Mammary epithelial cell (primary cell): ENCODE measurements at places on chromosomes 1 and 21. TPM values are rescaled to one million over a fixed set of nuclear protein-coding genes. Genes with fewer than 3 reads are reported as not detected.

DNA sequence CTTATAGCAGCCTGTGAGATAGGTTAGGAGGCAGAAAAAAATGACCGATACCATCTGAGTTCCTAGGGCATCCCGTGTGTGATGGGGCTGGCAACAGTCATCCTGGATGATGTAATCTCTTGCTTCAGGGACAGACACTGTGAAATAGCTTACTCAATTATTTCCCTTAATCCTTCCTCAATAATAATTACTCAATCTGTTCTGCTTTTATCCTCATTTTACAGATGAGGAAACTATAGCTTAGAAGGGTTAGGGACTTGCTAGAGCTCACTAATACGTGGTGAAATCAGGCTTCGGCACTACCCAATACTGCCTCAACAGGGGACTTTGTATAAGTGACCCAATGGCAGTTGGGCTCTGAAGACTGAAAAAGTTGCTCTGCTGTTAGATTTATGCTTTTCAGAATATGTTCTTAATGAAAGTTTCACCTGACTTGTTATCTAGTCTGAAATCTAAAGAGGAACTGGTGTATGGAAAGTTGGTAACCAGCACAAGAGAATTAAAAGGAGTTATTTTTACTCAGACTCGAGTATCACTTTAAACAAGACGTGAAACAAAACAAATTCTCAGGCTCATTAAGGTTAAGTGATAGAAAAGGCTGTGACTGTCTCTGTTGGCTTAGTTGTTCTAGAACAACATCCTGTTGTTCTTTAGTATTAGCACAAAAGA, 14.4 kb downstream of the CD55 start:
- DNase-seq, result peak; percentile 63

- DNase-seq, result peak; percentile 14
Measured at GRCh38 chr1:183676586-183677189, 23.6 kb upstream of the APOBEC4 start.

- DNase-seq, result peak; percentile 12
Measured at GRCh38 chr21:35050348-35051286, 1.5 kb upstream of the RUNX1 start.

DNA sequence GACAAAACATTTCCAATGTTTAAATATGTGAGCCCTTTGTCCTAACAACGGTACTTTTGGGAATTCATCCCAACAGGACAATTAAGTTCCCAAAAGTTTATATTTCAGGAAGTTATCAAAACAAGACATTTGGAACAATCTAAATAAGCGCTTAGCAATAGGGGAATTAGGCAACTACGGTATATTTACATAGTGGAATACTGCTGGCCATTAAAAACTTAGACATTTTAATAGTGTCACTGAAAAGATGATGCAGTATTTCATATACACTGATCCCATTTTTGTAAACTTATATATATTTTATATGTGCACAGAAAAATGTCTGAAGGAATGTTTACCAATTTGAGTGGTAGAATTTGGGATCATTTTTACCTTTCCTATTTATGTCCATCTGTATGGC, 20.8 kb downstream of the UBR4 start:
- no peak for DNase-seq

DNA sequence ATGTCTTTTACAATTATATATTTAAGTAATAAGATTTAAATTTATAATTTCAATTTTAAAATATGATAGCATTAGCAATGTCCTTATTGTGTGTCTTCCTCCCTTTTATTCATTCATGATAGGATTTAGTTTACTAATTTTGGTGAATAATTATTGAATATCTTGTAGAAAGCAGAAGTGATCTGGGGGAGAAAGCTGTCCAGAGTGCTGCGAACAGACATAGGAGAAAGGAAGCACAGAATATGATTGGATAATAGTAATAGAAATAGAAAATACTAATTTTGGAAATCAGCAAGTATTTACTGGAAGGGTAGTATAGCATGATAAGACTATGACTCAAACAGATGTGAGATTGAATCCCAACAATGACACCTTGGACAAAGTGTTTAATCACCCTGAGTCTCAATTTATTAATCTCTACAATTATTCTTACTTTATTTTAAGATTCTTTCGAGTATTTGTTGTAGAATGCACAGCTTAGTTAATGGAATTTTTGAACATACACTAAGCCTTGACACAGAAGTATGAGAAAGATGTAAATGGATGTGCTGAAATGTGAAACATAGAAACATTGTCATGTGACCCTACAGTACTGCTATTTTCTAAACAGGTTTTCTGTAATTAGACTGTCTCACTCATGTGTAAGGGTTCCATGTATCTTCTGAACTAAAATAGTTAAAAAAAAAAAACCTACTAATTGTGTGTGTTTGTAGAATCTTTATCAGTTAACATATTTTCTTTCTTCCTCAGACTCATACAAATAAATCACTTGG, 7.9 kb downstream of the SH3GLB1 start:
- no peak for DNase-seq

DNA sequence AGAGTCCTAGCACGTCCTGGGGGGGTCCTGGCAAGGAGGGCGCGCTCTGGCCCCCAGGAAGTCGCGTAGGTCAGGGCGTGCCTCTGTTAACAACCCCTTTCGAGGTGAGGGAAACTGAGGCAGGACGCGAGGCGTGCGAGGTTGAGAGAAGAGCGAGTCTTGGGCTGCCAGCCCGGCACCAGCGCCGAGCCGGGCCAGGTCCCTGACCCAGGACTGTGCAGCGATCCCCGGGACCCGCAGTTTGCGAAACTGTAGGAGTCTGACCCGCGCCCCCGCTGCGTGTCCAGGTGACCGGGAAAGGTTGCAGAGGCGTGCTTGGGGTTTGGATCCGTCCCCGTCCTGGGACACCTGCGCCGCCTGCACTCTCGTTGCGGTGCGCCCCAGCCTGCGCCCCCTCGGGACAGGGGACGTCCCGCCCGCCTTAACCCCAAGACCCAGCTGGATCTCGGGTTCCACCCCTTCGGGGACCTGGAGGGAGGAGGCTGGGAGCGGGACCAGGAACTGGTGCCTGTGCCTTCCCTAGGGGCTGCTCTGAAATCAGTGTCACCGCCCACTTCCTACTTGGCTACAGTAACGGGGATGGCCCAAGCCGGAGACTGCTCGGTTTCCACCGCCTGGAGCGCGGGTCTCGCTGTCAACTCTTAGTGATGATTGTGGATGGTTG, 493 bp downstream of the DISC1 start:
- DNase-seq, result no peak

- peak; percentile 87 for DNase-seq
Measured at GRCh38 chr1:231171623-231172197, 9.9 kb downstream of the TRIM67 start.

DNA sequence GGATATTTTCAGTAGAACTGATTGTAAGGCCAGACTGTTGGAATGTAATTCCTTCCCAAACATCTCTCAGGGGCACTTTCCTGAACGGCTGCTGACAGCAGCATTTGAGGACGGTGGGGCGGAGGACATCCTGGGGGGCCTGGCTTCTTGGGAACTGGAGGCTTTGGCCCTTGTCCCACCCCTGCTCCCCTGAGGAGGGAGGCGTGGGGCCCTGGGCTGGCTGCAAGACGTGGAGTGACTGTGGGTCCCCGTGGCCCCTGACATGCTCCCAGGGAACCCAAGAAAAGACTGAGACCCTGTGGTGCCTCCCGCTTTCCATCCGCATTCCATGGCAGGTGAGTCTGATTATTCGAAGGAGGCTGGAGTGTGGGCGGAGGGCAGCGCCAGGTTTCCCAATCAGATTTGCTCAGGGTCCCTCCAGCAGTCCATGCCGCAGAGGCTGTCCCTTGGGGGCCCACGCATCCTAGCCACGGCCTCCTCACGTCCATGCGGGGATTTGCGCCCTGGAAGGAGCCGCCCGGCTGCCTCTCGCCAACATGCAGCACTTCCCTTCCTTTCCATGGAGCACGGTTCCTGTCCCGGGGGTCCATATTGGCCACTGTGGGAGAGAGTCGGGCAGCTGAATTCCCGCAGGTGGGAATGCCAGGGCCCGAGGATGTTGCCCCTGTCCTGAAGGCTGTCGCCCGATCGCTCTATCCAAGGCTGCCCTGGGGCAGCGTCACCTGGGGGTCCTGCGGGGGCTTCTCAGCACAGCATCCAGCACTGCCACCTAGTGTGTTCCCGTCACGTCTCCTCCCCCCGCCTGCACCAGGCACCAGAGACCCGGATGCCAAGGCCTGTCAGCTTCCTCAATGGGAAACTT, 69.0 kb downstream of the FAAP20 start:
- no peak for DNase-seq

DNA sequence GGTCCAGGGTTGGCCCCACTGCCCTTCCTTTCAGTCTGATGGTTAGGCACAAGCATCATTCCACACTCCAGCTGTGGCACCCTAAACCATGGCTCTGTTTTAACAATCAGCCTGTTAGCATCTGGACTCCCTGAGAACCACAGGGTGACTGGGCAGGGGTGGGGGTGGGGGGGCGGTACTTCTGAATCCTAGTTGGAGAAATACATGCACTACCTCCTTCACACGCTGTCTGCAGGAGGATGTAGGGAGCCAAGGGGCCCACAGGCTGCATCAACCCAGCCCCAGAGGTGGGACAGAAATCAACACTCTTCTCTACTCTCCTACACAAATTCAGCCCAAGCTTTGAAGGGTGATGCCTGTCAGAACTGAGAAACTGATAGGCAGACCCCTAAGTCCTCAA, 23.8 kb downstream of the DDX20 start:
- DNase-seq, result no peak

DNA sequence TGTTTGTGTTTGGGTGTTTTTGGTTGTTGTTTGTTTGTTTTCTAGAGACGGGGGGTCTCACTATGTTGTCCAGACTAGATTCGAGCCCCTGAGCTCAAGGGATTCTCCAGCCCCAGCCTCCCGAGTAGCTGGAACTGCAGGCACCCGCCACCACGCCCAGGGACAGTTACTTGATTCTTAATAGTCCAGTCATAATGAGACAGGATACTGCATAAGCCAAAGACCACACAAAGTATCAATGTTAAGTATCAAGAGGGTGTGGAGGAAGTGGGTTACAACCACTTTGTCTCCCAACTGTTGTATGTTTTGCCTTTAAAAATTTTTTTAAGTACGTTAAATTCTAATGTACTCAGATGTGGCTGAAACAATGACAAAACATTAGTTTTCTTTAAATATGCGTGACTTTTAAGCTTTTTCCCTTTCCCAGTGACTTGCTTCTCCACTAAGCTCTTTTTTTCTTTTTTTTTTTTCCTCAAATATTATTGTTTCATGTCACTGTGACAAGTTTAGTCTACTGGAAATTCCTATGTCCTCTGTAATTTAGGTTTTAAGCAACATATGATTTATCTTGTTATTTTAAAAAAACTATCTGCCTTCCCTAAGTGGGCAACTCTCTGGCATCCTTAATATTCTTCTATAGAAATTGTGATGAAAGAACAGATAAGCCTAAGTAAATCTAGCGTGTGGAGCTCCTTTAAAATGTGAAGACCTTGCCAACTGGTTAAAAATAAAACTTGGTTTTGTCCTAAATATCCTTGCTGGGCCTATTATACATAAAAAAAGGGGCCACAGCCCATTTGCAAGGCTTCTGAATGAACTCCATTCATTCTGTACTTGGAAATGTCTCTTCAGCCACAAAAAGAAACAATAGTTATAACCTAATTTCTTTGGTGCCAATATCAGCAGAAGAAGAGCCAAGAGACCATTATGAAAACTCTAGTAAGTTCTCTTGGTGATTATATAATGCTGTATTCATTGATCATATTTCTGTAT, 56.2 kb upstream of the DPH5 start:
- no peak for DNase-seq

DNA sequence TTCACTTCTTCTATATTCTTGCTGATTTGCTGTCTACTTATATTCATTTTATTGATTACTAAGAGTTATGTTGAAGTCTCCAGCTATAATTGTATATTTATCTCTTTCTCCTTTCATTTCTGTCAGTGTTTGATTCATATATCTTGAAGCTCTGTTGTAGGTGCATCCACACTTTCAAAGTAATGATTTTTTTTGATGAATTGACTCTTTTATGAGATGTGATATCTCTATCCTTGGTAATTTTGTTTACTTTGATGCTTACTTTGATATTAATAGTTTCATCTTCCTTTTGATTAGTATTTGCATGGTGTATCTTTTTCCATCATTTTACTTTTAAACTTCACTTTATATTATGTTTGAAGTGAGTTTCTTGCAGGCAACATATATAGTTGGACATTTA, 110.8 kb downstream of the XPR1 start:
- DNase-seq, result no peak

DNA sequence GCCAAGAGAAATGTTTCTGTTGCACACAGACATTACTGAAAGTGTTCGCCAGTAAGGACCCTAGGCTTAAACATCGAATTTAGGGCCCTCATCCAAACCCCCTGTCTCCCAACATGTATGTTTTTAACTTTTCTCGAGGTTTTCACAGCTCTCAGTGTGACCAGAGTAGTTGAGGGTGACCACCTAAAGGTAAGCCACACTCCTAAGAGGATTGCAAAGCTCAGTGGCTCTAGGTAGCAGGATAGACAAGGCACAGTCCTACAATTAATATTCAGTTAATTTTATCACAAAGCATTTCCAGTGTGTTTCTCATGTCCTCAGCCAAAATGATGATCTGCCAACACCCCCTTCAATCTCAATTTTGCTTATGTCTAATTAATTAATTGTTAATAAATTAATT, 695 bp upstream of the ALG14 start:
- no peak for DNase-seq

GRCh38 chr21:46056450-46056903, 41.4 kb upstream of the COL6A2 start:
- DNase-seq, result no peak

ANKRD35 gene
- 0.33 TPM for total RNA-seq

SLC44A3 gene
- 5.8 TPM for total RNA-seq

SPATA6 gene
- 6.4 and 8.0 TPM in 2 replicates for total RNA-seq

LCE3D gene
- not detected for total RNA-seq

PPIAL4G gene
- total RNA-seq, result not detected in 2 replicates

MYOC gene
- not detected for total RNA-seq

SH2D5 gene
- 13.2 TPM for total RNA-seq

ASCL5 gene
- total RNA-seq, result not detected in 2 replicates

OR2T11 gene
- not detected in 2 replicates for total RNA-seq
